ENCODE measurements at places on chromosomes 2 and 18.

DNA sequence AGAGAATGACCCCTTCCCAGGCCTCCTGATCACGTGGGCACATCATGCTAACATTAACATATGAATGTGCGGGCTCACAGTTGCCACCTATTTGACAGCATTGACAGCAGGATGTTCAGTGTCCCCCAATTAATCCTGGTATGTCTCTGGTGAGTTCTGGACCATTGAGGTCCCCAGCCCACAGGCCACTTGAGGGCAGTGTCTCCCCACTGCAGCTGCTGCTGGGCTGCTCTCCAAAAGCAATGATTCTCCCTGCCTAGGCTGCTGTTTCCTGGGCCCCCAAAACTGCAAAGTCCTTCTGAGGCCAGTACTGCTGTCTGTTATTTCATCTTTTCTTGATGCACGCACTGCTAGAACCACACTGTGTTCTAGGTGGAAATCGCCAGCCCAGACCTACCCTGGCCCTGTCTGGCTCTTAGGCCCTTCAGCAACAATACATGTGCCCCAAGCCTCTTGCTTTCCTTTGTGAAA, 52.7 kb upstream of the MAPK4 start:
- peak; percentile 53 for DNase-seq

DNA sequence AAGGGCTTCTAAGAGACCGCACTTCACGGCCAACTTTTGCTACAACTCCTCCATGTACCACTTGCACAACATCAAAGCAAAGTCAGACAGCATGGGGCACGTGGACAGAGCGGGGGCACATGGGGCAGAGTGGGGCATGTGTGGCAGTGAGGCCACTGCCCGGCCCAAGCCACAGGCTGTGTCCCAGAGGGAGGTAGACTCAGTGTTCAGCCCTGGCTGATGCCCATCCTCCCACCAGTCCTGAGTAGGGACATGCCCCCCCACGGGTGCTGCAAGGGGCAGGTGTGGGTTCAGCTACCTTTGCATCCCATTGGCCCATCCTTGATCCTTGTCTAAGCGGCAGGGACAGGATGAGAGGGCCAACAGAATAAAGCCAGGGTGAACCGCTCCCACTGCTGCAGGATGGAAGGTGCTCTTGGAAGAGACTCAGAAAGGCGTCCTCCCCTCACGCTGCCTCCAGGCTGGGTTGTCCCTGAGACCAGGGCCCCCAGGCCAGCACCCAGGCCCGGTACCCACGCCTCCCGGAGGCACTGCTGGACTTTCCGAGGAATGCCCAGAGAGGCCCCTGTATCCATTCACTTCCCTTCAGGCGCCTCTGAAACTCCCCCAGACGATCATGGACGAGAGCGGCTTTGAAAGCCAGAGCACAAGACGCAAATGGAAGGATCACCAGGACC, 218.2 kb downstream of the NDUFA10 start:
- peak; percentile 5 for DNase-seq

GRCh38 chr2:86017901-86018896, 87.5 kb downstream of the POLR1A start:
- DNase-seq: no peak

DNA sequence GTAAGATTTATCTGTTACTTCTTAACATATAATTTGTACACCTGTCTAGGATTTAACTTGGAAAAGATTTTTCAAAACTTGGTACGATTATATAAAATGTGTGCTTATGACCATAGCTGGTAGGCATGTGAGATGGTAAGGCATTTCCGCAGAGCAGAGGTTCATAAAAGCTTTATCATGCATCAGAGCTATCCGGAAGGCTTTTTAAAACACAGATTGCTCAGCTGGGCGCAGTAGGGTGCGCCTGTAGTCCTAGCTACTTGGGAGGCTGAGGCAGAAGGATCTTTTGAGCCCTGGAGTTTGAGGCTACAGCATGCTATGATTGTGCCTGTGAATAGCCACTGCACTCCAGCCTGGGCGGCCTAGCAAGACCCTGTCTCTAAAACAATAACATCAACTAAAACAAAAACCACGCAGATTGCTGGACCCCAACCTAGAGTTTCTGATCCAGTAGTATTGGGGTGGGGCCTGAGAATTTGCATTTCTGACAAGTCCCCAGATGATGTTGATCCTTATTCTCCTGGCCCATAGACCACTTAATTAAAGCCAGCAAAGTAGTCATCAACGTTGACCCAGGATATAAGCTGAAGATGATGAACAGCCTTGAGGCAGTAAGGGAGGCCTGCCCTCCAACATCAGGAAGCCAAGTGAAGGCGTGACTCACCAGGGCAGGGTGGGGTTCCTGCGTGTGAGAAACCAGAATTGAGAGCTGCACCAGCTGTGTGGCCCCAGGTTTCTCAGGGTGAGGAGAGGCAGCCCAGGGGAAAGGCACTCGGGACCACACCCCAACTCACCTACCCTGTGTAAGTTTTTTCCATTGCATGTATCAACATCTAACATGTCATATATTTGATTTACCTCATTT, 21.6 kb upstream of the SLC20A1 start:
- no peak for DNase-seq

DNA sequence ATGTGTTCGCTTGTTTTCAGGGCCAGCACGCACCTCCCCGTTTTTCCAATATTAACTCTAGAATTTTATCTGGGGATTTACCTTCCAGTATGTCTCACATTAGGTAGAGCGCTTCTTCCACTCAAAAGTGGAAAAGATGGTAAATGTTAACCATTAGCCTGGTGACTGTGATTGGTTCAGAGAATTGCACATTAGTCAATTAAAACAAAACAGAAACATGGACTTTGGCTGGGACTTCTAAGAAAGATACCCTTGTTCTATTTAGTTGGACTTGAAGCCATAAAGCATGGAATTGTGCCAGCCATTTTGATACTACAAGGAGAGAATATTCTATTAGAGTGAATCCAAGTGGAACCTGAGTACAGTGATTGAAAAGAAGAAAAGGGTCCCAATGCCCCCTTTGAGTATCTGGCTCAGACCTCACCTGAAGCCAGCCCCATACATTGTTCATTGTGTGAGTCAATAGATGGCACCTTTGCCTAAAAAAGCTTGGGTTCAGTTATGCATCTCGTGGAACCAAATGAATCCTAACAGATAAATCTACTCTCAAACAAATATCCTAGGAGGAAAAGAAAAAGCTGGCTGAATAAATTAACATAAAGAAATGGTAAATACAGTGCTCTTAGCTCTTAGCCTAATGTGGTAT, 354.3 kb downstream of the IRS1 start:
- DNase-seq: no peak

DNA sequence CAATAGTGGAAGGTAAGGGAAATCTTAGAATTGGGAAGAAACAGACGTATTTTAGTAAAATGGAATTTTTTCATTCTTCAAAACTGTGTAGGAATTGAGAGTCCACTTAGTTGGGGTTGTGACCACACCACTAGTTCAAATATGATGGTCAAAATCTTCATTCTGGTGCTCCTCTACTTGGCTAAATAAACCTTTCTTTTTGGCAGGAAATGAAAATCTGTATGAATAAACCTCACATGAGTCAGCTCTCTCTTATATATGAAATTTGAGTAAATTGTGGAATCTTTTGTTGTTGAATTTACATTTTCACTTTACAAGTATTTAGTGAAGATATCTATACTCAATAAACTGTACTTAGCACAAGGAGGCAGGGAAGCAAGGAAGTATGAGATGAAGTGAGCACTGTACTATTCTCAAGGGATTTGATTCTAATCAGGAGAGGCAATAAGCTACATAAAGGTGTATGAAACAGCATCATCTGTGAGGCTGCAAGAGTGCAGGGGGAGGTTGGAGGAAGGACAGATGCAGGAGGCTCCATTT, 20.5 kb downstream of the IL18R1 start:
- DNase-seq: no peak

DNA sequence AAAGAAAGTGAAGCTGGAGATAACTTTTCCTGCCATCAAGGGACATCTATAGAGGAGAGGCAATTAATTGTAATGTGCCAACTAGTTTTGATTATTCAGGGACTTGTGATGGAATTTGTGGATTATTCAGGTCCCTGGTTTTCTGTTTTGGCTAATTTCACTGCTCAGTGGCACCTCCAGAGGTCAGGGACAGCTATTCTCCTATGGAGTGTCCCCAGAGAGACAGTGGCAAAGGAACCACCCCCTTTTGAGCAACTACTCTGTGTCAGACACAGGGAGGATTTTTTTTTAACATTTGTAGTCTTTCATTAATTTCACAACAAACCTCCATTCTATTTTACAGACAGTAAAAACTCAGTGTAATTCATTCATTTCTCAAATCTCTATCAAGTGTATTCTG, 206.0 kb upstream of the SPRED2 start:
- DNase-seq: no peak

DNA sequence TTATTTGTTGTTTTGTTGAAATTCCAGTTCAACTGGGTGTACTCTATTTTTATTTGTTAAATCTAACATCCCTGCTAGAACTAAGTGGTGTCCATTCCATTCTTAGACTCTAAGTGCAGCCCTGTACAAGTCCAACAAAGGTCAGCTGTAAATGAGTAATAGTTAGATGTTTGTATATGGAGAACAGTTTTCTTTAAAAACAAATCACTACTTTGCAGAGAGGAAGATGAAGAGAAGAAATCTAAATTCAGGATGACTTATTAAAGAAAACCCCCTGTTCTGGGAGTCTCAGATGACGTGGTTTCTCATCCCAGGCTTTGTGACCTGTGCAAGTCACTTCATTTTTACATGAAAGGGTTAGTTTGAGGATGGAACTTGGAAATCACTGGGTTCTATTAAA, 57.9 kb downstream of the GALNT14 start:
- DNase-seq: no peak

- DNase-seq: no peak
These were observed 8.9 kb downstream of the COL6A3 start for GRCh38 chr2:237405006-237405559.

DNA sequence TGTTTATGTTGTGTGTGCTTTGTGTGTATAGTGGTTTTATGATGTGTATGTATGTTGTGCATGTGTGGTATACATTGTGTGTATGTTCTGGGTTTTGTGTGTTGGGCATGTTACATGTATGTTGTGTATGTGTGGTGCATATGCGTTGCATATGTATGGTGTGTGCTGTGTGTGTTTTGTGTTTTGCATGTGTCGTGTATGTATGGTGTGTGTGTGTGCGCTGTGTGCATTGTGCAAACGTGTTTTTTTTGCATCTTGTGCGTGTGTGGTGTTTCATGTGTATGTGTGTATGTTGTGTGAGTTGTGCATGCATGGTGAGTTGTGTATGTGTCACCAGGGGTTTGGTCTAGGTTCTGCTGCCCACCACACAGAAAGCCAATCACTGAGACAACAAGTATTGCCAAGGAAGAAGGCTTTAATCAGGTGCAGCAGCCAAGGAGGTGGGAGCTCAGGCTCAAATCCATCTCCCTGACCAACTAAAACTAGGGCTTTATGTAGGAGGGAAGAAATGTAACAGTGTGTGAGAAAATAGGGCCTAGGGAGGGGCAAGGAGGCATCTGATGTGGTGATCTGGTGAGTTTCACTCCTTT, 115.7 kb downstream of the FAM168B start:
- no peak for DNase-seq

DNA sequence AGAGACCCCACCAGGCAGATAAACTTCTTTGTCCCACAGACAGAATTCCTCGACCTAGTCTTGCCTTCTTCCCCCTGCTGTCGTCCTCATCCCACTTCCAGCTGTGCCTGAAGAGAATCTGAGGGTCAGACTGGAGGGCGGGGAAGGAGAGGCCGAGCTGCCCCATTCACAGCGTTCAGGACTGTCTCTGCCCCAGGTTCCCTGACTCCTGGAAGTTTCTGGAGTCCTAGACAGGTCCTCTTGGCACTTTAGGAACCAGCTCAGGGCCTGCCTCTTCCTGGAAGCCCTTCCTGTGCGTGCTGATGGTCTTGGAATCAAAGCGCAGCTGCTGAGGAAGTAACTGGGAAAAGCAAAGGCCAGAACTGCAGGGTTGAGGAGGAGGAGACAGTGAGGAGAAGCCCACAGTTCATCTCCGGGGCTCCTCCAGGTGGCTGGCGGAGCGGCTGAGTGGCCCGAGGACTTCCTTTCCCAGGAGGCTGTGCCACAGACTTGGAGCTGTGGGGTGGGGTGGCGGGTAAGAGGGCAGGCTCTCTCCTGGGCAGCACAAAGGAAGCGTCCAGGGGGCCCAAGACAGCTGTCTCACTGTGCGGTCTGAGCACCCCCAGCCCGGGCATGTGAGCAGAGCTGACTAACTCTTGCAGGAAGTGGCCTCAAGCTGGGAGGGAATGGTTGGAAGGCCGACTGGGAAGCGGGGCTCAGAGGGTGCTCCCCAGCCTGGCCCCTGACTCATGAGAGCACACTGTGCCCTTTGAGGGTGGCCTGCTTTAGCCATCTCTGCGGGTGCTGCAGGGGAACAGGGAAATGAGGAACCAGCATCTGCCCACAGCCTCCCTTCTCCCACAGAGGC, 39.5 kb downstream of the SDC1 start:
- no peak for DNase-seq

DNA sequence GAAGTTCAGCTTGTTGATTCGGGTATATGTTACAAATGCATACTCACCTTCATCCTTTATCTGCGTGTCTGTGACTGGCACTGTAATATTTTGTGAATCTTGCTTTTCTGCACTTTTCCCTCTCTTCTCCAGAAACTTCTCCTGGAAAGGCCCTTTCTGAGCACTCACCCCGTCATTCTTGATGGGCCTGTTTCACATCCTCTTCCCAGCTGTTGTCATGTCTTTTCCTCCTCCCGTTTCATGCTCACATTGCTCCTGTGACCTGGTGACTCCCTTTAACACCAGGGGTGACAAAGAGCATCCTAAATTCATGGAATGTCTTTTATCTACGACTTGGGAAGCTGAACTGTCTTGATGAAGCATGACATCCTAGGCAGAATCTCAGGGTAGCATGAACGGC, 65.8 kb downstream of the CD8B2 start:
- no peak for DNase-seq

DNA sequence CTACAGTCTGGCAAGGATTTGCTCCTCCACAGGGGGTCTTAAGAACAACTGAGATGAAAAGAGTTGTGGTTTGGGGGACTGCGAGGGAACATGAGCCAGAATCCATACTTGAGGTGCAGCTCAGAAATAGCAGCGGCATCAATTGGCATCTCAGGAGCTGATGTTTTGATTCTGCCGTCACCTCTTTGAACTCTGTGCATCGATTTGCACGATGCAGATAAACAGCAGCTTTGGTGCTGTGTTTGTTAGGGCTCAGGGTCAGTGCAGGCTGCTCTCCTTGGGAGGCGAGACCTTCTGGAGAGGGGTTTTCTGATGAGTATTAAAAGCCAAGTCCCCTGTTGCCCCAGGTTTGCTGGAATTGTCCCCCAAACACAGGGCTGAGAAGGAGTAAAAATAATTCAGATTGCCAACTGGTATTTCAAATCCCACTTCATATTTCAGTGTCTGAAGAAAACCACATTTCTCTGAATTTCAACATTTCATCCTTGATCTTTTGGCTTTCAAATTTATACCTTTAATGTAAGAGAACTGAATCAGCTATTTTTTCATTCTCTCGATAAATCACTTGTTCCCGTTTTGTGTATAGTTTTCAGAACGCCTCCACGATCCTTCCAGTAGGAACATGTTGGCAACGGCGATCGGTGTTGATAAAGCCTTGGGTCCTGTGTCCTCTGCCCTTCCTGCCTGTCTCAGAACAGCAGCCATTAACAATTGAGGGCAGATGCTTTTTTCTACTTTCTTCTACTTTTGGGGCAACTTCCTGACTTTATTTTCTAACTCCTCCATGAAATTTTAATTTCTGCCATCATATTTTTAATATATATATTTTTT, 65.0 kb downstream of the RAB31 start:
- no peak for DNase-seq
